ENCODE measurements at places on chromosomes 16 and 17. TPM values are rescaled to one million over a fixed set of nuclear protein-coding genes. Genes with fewer than 3 reads are reported as not detected.

Gene MRPL38
- total RNA-seq: 178 TPM

Gene CLEC18A
- total RNA-seq: 1.3 TPM

Gene TMC8
- 367 TPM for total RNA-seq

Gene BRICD5
- total RNA-seq: 27.0 TPM

Gene PRSS36
- total RNA-seq: 0.83 TPM

Gene CHST4
- total RNA-seq: not detected

Gene NXPH3
- not detected for total RNA-seq

Gene SNX20
- total RNA-seq: 38.3 TPM

Gene FZD2
- total RNA-seq: 0.16 TPM

Gene RAB40C
- 19.9 TPM for total RNA-seq

Gene NEURL4
- 82.7 TPM for total RNA-seq

Gene SLC6A2
- not detected for total RNA-seq

Gene OR3A3
- not detected for total RNA-seq

Gene KRTAP2-3
- total RNA-seq: not detected

Gene PRR29
- total RNA-seq: 0.30 TPM

Gene STAC2
- 0.23 TPM for total RNA-seq

Gene KCNH6
- total RNA-seq: not detected

Gene GRB7
- total RNA-seq: not detected

Gene KRTAP4-16
- not detected for total RNA-seq

Gene RNF222
- 0.18 TPM for total RNA-seq

Gene OR1A1
- total RNA-seq: not detected

Gene SDR42E2
- 0.55 TPM for total RNA-seq

Gene RCVRN
- not detected for total RNA-seq

Gene NLRC3
- total RNA-seq: 99.9 TPM

Gene CLEC19A
- not detected for total RNA-seq

Gene MAP2K6
- 12.9 TPM for total RNA-seq

Gene SERPINF2
- total RNA-seq: 1.5 TPM

Gene CDH3
- total RNA-seq: 0.29 TPM

Gene C17orf78
- not detected for total RNA-seq

Gene KRT31
- total RNA-seq: not detected

Gene CRAMP1
- 24.4 TPM for total RNA-seq

Gene GLIS2
- not detected for total RNA-seq

Gene CACNG1
- total RNA-seq: not detected

Gene MYCBPAP
- total RNA-seq: 2.6 TPM

Gene CDC42EP4
- 0.96 TPM for total RNA-seq

Gene ABCC11
- total RNA-seq: 0.26 TPM

Gene HEATR9
- 1.2 TPM for total RNA-seq

Gene CCL17
- total RNA-seq: not detected

Gene PLLP
- total RNA-seq: 4.2 TPM

Gene TMEM238L
- total RNA-seq: not detected
